ENCODE measurements at places on chromosomes 4 and X.

- DNase-seq = no peak
Observed at GRCh38 chr4:101027721-101028120, 319.6 kb downstream of the PPP3CA start.

- DNase-seq = no peak
Observed at GRCh38 chr4:183403486-183403885, 41.0 kb upstream of the CDKN2AIP start.

GRCh38 chrX:146363919-146364318, 445.7 kb upstream of the CXorf51B start:
- DNase-seq = no peak

GRCh38 chrX:38754102-38754790, 47.0 kb upstream of the MID1IP1 start:
- peak; percentile 31 for DNase-seq

DNA sequence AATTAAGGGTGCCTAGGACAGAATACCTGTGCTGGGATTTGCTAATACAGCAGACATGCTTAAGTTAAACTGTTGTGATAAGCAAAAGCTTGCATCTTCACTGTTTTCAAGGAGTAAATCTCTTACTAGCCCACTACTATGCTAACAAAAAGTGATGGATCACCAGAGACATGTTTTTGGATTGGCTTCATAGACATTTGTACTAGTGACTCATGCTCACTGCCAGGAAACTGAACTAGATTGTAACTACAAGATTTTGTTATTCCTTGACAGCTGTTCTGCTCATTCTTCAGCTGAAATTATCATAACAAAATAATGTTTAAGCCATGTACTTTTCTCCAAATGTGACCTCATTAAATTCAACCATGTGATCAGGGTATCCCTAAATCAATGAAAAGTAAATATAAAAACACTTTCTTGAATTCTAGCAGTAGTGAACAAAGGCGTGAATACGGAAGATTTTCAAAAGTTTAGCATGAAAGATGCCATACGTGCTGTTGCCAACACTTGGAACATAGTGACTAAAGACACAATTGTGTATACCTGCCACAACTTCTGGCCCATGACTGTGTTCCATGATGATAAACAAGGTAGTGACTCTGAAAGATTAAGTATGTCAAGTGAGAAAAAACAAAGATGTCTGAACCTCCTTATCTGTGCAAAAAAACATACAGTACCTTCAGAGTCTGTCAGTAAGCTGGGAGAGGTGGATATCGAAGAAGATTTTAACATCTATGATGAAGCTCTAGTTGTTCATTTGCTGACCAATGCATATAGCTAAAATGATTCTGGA, 154.0 kb downstream of the BTC start:
- no peak for DNase-seq

DNA sequence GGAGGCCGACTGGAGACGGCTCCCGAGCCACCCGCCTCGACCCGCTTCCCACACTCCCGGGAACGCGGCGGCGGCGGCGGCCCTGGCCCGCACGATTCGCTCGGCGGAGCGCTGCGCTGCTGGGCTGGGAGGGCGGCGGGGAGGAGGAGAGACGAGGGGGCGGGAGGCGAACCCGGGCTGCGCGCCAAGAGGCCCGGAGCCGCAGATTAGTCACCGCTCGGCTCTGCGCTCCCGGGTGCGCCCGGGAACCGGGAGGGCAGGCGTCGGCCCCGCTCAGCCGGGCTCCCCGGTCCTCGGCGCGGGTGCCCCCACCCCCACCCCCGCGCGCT, 11.2 kb upstream of the BCOR start:
- peak; percentile 82 for DNase-seq

- DNase-seq = no peak
Observed at GRCh38 chrX:72057331-72057730, 74.4 kb downstream of the RTL5 start.

GRCh38 chrX:16418650-16419049, 231.3 kb upstream of the S100G start:
- DNase-seq = no peak

GRCh38 chr4:145898926-145899531, 39.6 kb downstream of the ZNF827 start:
- DNase-seq = no peak
